ENCODE measurements at places on chromosomes 3 and 15. TPM values are rescaled to one million over a fixed set of nuclear protein-coding genes. Genes with fewer than 3 reads are reported as not detected.

THRB gene
- total RNA-seq = not detected

LINGO1 gene
- not detected for total RNA-seq

LRRC2 gene
- 1.9 TPM for total RNA-seq

EFHB gene
- not detected for total RNA-seq

DNAJC19 gene
- total RNA-seq = 59.7 TPM

HLTF gene
- total RNA-seq = 107 TPM

ANKDD1A gene
- 3.1 TPM for total RNA-seq
